ENCODE measurements at places on chromosomes 6 and 20.

GRCh38 chr6:169167581-169168301 is 85.9 kb downstream of the THBS2 start:
- DNase-seq = no peak

DNA sequence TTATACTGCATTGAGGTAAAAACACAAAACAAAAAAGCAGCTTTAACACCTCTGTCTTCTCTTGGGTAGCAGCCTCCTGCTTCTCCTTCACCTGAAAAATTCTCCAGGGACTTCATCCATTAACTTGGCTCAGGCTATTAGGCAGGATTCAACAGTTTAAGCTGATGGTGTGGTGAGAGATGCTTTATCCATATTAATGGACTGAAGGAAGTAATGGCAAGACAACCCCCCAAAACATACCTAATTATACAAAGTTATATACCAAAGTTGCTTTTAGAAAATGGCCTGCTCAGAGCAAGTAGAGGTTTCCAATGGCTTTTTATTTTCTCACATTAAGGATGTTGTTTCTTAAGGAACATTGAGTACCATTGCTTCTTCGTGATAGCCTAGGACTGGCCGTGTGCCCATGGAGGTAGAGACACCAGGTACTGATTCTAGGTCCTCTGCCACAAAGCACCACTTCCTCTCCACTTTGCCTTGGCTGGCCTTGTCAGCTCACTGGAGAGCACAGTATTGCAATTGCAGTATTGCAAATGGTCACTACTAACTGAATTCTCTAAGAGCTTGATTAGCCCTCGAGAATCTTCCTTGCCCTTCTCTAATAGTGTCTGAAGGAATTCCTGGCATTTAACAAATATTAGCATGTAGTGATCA is 7.3 kb downstream of the EDN1 start:
- no peak for DNase-seq

- DNase-seq = no peak
Observed at GRCh38 chr6:31663961-31664789, 622 bp downstream of the GPANK1 start.

DNA sequence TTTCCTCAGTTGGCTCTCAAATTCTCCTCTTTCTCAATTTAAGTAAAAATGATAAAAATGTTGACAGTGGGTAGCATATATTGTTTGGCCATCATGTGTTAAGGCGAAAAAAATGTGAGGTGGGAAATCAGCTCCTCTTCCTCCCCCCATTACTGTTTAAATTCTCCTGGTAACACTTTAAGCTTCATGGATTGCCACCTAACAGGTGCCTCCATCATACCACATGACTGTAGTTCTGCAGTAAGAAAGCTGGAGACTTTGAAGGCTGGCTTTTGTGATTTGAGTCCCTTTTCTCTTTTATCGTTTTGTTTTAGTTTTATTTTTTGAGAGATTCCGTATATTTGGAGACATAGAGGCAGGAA is 1.2 kb downstream of the ZFAND3 start:
- no peak for DNase-seq
